CD8-positive, alpha-beta T cell (primary cell): ENCODE measurements at places on chromosomes 5 and 9.

GRCh38 chr5:178839319-178839704 lies 20.4 kb upstream of the ZNF354B start:
- peak; percentile 59 for DNase-seq

GRCh38 chr5:11719888-11720481 lies 184.3 kb downstream of the CTNND2 start:
- DNase-seq: no peak

GRCh38 chr9:89941875-89942274 lies 337.1 kb downstream of the GADD45G start:
- no peak for DNase-seq

DNA sequence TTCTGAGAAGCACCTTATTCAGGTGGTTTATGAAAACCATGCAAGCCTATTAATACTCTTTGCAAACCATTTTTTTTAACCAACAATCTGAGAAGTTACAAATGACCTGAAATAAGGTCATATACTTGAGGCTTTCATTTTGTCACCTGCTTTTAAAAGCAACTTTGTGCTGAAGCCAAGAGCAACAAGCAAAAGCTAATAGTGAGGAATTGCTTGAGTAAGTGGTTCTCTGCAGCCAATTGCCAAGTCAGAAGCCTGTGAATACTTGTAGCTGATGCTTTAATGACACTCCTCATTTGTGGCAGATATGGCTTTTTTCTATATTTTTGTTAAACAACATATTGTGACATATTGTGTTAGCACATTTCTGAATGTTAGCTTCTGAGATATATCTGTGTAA lies 126.7 kb upstream of the ZNF608 start:
- DNase-seq: no peak

GRCh38 chr9:13823026-13823425 lies 490.9 kb downstream of the NFIB start:
- DNase-seq: no peak

DNA sequence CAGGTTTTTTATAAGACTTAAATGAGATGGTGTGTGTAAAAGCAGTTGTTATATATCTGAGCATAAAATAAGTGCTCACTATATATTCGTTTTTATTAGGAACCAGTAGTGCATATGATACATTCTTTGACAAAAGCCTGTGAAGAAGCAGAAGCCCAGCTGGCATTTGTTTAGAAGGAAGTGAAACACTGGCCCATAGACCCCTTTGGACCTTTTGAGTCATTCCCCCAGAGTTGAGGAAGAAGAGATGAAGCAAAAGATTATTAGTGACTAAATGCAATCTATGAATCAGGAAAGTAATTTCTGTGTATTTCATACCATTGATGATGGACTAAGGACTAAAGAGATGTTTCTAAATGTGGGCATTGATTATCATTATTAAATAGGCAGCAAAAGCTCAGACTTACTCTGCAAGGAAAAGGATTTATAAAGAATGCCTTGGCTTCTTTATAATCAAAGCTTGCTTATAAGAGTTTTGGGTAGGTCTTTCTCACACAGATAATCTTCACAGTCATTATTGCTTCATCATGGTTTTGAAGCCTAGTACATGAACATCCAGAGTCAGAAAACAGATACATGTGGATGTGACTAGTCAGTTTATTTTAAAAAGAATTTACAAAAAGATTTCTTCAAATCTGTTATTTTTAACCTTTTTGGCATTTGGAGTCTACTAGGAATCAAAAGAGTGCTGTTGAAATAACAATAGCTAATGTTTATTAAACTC lies 16.9 kb upstream of the FER start:
- no peak for DNase-seq
